ENCODE measurements at places on chromosomes 3 and 15.

- DNase-seq = no peak
Observed at GRCh38 chr3:9957214-9957613, 5.0 kb upstream of the PRRT3 start.

DNA sequence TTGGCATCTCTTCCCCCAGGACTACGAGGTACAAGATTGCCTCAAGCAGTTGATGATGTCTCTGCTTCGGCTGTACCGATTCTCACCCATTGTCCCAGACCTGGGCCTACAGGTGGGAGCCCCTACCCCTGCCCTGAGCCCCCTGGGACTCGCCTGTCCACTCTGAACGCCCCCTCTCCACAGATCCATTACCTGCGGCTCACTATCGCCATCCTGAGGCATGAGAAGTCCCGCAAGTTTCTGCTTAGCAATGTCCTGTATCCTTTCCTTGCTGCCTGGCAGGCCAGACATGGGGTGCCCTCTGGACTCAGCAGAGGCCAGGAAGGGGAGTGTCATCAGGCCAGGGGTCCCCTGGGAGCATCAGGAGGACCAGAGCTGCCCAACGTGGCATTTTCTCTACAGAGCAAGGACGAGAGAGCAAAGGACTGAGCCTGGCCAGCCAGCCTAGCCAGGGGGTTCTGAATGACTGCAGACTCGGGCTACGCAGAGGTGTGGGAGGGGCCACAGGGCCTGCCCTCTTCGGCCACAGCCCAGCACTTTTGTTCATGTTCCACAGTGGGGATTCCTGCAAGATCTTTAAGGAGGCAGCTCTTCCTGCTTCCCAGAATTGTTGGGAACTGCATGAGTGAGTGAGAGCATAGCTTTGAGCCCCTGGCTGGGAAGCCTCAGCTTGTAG, 11.2 kb downstream of the RNF123 start:
- no peak for DNase-seq

DNA sequence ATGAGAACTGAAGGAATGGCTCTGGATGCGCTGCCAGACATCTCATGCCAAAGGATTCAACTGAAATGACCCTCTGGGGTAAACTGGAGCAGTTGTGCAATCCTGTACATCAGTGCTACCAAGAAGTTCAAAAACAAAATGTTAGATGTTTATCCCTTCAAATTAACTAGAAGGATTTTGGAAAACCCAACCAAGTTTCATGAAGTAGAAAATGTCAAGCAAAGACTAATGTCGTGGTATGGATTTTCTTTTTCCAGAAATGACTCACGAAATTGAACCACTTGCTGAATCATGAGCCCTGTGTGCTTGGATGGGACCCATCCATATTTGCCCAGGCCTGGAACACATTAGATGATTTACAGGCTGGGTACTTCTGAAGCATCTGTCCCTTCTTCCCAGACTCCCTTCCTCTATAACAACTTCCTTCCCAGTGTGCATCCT, 101.6 kb downstream of the LRTM1 start:
- no peak for DNase-seq

DNA sequence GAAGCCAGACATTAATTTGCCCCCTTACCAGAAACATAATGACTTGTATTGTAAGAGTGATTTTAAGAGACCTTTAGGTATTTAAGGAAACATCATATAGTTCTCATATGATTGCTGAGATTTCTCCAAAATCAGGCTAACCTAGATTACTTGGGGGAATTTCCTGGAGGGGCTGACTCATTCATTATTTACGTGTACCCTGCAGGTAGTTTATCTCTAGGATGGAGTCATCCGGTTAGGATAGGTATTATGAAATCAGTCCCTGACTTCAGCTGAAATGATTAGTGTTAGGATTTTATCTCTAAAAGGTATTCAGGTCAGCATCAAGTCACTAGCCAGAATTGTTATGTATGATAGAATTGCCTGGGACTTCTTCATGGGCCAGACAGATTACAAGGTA, 97.5 kb downstream of the TCF12 start:
- no peak for DNase-seq

DNA sequence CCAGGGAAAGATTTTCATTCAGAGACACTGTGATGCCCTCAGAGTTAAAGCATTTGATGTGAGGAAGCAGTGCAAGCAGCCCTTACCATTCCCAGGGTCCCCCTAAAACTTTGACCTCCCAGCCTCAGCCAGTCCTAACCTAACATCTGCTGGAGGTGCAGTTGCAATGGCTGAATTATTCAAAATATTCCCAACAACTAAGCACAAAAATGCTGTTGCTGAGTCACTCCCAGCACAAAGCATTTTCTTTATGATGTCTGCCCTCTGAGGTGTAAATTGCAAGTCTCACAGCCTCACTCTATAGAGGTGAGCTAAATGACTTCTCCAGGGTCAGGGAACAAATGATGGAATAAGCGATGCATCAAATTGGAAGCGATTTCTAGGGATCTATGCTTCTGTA, 6.4 kb upstream of the REC114 start:
- no peak for DNase-seq

DNA sequence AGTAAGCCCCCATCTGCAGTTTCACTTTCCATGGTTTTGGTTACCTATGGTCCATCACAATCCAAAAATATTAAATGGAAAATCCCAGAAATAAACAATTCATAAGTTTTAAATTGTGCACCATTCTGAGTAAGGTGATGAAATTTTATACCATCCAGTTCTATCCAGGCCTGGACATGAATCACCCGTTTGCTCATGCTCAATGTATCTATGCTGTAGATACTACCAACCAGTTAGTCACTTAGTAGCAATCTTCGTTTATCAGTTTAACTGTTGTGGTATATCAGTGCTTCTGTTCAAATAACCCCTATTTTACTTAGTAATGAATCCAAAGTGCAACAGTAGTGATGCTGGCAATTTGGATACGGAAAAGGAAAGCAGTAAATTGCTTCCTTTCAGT, 381.9 kb upstream of the AGTR1 start:
- DNase-seq = no peak

- DNase-seq = no peak
Observed at GRCh38 chr3:159783780-159784742, 204.6 kb upstream of the IL12A start.

DNA sequence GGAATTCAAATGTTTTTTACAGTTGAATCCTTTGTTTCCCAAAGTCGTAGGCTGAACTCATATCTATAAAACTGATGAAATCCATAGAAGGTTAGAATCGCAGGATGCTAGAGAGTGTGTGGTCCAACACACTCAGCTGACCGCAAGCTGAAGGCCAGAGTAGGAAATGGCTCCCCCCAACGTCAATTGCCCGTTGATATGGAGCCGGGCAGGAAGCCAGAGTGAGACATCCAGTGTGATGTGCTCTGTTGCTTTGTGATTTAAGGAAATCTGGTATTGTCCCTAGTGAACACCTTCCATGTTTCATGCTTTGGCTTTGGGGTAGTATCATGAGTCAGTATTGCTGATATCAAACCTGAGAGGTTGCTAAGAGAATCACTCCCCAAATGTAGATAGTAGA, 5.8 kb upstream of the MEX3B start:
- no peak for DNase-seq

GRCh38 chr15:35496585-35496984, 49.4 kb downstream of the DPH6 start:
- no peak for DNase-seq

DNA sequence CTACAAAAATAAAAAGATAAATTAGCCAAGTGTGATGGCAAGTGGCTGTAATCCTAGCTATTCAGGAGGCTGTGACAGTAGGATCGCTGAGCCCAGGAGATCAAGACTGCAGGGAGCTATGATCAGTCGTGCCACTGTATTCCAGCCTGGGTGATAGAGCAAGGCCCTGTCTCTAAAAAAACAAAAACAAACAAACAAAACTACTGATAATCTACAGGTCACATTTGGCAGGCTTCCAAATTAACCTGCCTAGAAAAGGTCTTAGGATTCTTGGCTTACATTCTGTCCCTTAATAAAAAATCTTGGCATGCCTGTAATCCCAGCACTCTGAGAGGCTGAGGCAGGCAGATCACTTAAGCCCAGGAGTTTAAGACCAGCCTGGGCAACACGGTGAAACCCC, 33.4 kb upstream of the SETD2 start:
- DNase-seq = no peak

GRCh38 chr3:72675243-72675642, 173.0 kb downstream of the SHQ1 start:
- no peak for DNase-seq

GRCh38 chr3:160259589-160259988, 34.4 kb downstream of the C3orf80 start:
- DNase-seq = no peak

DNA sequence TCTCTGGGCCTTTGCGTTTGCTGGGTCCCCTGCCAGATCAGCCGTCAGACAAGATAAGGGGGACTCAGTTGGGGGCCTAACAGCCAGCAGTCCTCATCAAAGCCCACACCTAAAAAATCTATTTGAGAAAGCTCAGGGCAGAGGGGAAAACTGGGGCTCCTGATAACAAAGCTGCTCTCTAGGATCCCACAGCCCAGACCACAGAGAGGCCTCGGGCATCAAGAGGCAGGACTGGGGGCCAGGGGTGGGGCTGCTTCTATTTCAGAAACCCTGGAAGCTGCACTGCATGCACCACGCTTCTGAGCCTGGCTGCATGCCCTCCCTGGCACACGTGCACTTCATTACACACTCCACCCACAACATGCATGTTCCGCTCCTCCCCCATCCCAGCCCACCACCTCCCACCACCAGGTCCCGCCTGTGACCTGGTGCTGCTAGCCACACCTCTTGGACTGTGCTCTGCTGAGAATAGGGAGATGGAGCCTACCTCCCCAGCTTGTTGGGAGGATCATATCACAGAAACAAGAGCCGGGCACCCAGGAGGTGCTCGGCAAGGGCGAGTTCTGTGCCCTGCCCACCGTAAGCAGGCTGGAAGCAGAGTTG, 26.6 kb downstream of the FBLN2 start:
- DNase-seq = peak; percentile 78

DNA sequence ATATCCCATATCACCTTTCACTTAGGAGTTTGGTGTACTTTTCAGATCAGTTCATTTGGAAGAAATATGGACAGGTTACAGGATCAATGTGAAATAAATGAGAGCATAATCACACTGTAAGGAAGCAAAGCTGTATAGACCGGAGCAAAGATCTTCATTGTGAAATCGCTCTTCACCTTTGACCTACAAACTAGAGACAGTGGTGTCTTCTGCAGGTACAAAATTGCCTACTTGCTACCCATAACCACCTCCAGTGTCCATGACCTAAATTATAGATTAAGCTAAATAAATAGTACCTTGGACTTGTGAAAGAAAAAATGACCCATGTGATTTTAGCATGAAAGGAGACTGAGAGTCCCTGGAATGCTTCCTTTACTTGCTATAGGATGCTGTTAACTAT, 379.5 kb upstream of the SUCLG2 start:
- DNase-seq = no peak

GRCh38 chr3:135149707-135150681, 354.9 kb downstream of the EPHB1 start:
- no peak for DNase-seq

DNA sequence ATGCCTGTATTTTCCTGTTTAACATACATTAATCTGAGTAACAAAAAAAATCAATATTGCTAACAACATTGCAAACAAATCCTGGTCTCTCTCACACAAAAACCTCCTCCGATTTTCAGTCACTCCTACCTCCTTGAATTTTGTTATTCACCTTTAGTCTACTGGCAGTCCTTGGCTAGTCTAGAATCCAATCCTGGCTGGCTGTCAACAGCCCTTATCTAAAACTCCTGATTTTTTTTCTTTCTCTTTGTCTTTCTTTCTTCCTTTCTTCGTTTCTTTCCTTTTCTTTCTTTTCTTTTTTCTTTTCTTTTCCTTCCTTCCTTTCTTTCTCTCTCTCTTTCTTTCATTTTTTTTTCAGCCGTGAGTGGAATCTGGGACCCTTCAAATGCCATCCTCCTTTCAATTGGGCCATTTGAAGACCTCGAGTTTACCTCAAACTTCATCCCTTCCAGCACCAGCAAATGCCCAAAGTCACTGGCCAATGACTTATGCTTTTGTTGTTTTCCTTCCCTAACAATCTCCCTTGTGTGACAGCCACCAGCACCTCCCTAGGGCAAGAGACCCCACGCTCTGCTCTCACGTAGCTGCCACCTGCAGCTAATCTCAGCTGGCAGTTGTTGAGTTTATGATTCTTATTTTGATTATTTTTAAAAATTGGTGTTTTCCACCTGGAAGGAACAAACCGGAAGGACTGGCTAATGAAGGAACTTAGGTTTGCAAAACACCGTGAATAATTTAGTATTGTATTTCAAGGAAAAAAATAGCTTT, 6.8 kb upstream of the ONECUT1 start:
- DNase-seq = no peak

DNA sequence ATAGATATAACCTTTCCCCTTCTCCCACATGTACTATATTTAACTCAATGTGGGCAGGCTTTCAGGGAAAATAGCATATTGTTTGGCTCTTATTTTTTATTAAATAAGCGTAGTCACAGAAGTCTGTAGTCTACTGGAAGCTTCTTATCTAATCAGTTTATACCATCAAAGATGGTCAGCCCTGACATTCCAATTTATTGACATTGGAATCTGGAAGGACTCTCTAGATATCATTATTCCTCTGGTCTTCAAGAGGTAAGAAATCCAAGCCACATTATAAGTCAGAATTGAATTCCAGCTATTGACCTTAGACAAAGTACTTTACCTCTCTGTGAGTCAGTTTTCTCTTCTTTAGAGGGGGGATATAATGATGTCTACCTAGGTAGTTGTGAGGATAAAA, 38.5 kb upstream of the SCAANT1 start:
- no peak for DNase-seq

DNA sequence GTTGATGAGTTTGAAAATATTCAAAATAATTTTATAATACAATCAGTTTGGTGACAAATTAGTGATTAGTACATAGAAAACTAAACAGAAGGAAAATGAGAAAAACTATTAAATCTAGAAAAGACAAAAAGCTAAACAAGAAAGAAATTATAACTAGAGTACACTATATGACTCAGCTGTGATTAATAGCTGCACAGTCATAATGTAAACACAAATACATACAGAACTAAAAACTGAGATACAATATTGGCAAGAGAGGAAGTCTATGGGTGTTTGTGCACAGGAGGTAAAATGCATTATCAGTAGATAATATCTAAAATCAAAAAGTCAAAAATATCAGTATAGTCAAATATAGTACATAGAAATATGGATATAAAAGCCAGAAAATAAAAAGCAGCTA, 80.7 kb upstream of the PCSK6 start:
- no peak for DNase-seq
